Mesenteric fat pad (tissue), 1 donor: ENCODE measurements at places on chromosomes 5 and 9. TPM values are rescaled to one million over a fixed set of nuclear protein-coding genes. Genes with fewer than 3 reads are reported as not detected.

DNA sequence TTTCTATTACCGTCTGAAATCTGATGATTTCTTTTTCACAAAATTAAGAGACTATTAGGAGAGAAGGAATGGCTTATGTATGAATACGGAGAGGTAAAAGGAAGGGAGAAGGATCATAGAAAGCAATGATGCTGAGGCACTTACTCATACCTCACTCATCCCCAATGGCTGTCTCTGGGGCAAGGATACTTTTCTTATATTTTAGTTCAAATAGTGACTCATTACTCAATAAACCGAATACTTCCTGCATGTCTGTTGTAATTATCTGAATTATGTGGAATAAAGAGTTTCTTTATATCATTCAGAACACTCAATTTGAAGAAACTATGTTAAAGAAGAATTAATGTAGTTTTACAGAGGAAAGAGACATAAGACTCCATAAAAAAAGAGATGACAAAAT, 284.5 kb upstream of the NUDT12 start:
- DNase-seq: no peak

DNA sequence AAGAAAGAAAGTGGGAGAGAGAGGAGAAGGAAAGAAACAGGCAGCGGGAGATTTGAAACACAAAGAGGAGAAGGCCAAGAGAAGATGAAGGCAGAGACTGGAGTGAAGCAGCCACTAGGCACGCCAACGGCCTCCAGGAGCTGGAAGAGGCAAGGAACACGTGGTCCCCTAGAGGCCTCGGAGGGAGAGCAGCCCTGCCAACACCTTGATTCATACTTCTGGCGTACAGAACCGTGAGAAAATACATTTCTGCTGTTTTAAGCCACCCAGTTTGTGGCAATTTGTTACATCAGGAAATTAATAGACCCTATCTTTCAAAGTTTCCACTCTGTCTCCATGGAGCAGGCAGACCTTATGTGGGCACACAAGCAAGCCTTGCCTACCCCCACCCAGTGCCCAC, 133.4 kb downstream of the ACTL7B start:
- no peak for DNase-seq

DNA sequence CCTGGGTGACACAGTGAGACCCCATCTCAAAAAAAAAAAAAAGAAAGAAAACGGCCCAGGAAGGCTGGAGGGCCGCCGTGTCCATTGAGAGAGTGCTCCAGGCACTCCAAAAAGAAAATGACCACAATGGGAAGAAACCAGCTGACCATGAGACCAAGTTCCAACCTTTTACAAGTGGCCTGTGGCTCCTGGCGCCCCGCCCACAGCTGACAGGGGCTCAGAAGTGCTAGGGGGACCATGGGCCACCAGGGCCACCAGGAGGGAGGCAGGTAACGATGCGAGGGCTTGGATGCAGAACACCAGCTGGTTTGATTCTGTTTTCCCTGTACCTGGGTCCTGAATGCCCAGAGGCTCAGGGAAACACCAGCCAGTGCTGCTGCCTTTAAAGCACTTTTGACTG, 34.6 kb downstream of the FXN start:
- no peak for DNase-seq

- DNase-seq: no peak
These were observed 82.6 kb upstream of the PHYKPL start for GRCh38 chr5:178314961-178315820.

- DNase-seq: no peak
These were observed 36.0 kb downstream of the B4GALT1 start for GRCh38 chr9:33130961-33131789.

GRCh38 chr5:34686762-34687268, 30.7 kb downstream of the RAI14 start:
- DNase-seq: no peak

DNA sequence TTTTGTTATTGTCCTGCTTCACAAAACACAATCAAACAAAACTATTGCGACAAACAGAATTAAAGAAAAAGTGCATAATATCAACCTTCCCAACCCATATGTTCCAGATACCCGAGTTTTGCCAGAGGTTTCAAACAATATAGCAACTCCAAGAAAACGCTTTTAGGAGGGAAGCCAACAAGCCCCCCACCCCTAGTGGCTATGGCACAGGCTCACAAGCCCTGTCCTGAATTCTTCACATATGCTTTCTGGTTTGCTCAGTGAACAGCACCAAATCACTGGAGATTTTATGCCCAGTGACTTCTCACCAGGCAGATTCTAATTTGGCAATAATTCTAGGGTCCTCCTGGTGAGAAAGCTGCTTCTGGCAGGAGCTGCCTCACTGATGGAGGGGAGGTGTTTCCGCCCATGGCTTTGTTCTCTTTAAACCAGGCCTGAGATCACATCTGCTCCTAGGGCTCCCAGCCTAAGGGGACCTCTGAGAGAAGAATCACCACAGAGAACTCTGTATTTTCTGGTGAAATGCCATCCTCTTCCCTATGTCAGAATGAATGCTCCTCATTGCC, 1982.4 kb downstream of the EFNA5 start:
- no peak for DNase-seq

BHMT gene
- 1.9 TPM for total RNA-seq

TOR1A gene
- total RNA-seq: 33.9 TPM

OTULINL gene
- total RNA-seq: 16.7 TPM

CARD6 gene
- 19.5 TPM for total RNA-seq
